ENCODE measurements at places on chromosomes 3 and 15. TPM values are rescaled to one million over a fixed set of nuclear protein-coding genes. Genes with fewer than 3 reads are reported as not detected.

DNA sequence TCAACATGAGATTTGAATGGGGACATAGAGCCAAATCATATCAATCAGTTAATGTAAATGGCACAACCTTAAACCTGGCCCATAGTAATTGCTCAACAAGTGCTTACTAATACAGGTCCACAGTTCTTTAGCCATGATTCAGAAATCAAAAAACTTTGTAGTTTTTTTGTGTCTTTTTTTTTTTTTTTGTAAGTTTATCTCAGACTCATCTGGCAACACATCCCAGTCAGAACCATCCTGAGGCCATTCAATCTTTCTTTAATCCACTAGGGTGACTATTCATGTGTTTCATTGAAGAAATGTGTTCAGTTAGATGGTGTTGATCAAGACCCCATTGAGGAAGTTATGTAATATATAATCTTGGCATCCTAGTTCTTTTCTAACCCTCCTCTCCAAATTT, 65.4 kb downstream of the ABI3BP start:
- no peak for DNase-seq

DNA sequence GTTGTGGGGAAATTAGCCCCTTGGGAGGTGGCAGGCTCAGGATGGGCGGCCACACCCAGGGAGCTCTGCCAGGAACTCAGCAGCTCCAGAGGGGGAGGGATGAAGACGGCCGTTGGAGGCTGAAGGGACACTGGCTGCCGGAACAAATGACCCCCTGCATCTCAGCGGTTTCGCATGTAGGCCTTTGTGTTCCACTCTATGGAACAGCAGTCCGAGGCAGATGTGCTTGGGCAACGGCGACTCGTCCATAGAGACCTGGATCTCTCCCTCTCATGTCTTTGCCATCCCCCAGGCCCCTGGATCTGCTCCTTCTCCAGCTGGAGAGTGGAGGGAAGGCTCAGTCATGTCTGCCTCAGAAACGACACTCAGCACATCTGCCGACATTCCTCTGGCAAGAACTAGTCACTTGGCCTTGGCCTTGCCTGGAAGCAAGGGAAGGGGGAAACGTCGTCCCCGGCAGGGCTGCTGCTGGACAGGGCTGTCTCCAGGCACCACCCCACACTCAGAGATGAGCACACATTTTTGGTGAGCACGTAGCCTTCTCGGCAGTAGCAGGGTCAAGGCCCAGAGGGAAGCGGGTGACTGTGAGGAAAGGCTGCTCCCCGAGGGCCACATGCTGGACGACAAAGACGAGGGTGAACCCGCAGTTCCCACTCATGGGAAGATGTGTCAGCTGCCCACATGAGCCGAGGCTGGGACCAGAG, 83.8 kb downstream of the ASB7 start:
- DNase-seq, result no peak

GRCh38 chr3:111803123-111803593, 55.9 kb upstream of the PHLDB2 start:
- no peak for DNase-seq

- DNase-seq, result no peak
Observed at GRCh38 chr3:20013396-20013795, 1.3 kb upstream of the PP2D1 start.

Gene DUOX1
- 0.22 TPM for total RNA-seq

GRCh38 chr15:32738666-32739065, 20.9 kb downstream of the GREM1 start:
- no peak for DNase-seq

DNA sequence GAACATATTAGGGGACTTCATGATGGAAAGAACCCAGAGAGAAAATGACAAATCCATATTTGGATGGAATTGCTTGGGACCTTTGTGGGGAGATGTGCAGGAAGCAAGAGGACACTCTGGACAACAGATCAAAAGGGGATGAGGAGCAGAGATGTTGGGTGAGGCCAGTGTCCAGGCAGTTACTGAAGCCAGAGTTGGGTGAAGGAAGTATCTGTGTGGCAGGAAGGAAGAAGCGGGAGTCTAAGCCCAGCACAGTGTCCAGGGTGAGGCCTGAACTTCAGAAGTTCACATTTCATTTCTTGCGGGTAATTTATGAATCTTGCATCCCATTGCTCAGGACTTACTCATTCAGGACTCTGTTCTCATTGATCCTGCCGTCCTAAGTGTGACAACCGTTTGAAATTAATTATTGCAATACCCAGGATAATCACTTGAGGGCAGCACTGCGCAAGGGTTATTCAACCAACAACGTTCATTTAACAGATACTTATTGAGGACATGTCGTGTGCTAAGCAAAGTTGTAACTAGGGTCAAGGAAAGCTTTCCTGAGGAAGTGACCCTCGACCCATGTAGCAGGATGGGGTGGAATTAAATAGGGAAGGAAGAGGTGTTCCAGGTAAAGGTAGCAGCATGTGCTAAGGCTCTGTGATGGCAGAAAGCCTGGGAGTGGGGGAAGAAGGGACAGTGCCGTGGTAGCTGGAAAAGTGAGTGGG, 61.3 kb upstream of the CMTM8 start:
- no peak for DNase-seq

Gene RAD51
- 3.7 TPM for total RNA-seq

GRCh38 chr15:76342382-76343201, 6.0 kb downstream of the ISL2 start:
- no peak for DNase-seq

DNA sequence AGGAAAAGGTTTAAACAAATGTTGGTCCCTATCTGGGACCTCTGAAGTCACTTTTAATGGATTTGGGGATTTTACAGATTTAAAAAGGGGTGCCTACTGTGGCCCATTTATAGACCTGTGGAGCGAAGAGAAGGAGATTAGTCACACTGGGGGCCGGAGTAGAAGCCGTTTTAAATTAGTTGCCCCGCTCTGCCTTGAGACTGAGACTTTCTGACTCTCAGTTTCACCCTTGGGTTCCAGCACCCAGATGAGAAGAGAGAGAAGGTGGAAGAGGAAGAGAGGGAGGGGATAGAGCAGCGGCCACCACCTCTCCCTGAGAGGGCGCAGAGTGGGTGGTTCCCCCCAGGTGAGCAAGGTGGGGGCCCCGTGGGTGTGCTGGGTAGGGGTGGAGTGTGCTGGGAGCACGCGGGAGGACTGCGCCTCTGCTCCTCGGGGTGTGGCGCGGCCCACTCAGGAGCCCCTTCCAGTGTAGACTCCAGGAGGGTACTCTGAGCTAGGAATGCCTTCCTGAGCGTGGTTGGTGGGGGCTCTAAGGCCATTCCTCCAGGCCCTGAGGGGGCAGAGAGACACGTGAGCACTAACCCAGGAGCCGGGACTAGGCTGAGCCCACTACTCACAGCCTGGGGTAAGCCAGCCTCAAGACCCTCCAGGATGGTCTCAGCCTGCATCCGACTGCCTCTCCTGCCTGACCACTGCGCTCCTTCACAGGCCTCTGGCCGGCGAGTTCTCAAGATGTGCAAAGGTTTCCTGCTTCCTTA, 32.6 kb upstream of the RAB6B start:
- no peak for DNase-seq

Gene GOLGA6L6
- total RNA-seq, result not detected

GRCh38 chr3:197508461-197508860, 47.3 kb downstream of the BDH1 start:
- peak; percentile 51 for DNase-seq

Gene LMAN1L
- not detected for total RNA-seq

Gene CCR8
- total RNA-seq, result not detected

- DNase-seq, result no peak
Observed at GRCh38 chr15:51932161-51932560, 39.4 kb downstream of the LEO1 start.

DNA sequence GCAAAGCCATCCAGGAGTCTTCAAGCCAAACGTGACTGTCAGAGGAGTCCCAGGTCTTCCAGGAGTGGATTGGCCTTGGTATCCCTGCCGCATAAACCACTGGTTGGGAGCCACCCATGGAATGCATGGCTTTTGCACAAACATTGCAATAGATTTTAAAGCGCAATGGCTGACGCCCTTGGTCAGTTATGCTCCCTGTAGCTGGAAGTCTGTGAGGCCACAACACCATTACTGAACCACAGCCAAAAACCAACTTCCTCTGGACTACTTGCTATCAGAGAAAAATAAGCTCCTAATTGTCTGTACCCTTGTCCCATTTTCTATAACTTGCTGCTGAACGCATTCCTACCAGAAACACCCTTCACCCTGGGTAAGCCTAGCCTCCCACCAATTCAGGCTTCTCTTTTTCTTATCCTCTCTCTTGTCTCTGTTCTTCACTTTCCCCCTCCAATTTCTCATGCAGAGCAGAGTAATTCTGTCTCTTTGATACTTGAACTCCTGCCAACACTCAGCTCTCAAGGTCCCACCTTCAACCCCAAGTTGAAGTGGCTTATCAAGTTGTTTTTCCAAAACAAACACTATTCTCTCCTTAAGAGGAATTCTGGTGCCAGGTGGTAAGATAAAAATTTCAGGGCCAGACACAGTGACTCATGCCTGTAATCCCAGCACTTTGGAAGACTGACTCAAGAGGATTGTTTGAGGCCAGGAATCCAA, 176.4 kb upstream of the UBE2E1 start:
- no peak for DNase-seq

GRCh38 chr3:114294940-114295480, 1.2 kb downstream of the TIGIT start:
- no peak for DNase-seq

- DNase-seq, result no peak
Observed at GRCh38 chr15:53588773-53589172, 170.7 kb downstream of the WDR72 start.

GRCh38 chr15:92934716-92935115, 34.6 kb downstream of the CHD2 start:
- no peak for DNase-seq

DNA sequence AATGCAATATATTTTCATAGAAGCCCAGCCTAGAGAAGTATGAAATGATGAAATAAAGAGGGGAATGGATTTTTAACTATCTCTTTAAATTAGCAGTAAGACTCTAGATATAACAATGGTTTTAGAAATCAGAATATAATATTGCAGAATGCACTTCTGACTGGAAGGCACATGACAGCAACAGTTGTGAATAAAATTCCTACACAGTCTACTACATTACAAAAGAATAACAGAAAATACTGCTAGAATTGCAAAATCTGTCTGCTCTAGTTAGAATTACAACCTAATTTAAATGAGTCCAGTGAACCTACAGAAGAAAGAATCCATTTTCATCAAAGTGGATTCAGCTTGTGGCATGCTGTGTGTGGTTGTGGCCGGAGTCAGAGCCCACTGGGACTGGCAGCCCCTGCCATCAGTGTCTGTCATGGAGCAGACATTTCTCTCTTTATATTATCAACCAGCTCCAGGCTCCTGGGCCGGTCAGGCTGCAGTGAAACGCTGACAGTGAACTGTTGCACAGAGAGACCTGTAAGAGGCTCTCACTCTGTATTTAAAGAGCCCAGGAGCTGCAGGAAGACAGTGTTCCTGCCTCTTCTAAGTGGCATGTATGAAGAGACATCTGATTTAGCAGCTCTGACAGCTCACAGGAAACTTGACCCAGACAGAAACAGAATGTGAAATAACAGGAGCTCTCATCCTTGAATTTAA, 1523.8 kb upstream of the CADM2 start:
- DNase-seq, result peak; percentile 35

GRCh38 chr15:69990566-69991421, 106.9 kb downstream of the TLE3 start:
- no peak for DNase-seq

Data from spinal cord (tissue), 10 donors.